ENCODE measurements at places on chromosomes 3 and 15.

DNA sequence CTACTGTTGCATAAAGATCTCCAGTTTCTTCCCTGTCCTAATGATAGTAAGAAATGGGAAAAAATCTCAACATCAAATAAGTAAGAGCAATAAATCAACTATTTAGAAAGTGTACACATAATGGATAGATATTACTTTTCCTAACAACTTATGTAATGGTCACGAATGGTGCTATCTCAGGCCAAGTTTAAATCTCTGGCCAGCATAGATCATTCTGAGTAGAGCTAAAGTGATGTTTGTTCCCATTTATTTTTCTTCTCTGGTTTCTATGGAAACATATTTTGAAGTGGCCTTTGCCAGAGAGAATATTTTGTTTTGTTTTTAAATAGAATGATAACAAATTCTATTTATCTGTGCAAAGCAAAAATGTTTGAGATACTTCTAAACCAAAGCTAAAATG is 249.7 kb upstream of the TTC14 start:
- DNase-seq: no peak

- no peak for DNase-seq
Observed at GRCh38 chr15:58249646-58250312, 111.6 kb downstream of the AQP9 start.

DNA sequence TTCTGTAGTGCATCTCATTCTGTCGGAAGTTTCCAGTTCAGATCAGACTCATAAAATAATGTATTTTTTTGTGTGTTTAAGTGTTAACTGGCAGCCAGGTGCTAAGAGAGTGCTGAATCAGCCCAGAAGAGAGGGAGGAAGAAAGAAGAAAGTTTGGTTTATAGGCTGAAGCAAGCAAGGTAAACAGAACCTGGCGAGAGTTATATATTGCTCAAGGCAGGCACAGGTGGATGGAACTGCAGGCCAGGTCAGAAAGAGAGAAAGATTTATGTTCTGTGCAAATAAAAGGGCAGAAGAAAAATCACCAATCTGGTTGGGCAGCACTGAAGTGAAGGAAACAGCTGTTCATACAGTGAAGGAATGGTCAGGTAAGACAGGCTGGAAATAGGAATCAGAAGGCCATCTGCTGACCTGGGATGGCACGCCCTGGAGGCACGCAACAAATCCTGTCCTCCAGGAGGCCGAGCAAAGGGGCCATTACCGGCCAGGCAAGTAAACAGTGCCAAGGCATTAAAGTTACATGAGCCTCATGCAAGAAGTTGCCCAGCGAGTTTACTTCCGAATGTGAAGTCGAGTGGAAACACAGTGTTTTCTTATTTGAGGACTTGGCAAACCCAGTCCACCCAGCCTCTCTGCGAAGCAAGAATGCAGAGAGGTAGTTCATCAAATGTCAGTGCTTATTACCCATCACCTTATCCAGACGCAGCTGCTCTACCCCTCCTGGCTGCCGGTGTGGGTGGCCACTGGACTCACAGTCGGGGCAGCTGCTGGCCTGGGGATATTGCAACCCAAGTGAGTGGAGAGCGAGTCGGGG is 309.8 kb downstream of the VPS13C start:
- DNase-seq: no peak

DNA sequence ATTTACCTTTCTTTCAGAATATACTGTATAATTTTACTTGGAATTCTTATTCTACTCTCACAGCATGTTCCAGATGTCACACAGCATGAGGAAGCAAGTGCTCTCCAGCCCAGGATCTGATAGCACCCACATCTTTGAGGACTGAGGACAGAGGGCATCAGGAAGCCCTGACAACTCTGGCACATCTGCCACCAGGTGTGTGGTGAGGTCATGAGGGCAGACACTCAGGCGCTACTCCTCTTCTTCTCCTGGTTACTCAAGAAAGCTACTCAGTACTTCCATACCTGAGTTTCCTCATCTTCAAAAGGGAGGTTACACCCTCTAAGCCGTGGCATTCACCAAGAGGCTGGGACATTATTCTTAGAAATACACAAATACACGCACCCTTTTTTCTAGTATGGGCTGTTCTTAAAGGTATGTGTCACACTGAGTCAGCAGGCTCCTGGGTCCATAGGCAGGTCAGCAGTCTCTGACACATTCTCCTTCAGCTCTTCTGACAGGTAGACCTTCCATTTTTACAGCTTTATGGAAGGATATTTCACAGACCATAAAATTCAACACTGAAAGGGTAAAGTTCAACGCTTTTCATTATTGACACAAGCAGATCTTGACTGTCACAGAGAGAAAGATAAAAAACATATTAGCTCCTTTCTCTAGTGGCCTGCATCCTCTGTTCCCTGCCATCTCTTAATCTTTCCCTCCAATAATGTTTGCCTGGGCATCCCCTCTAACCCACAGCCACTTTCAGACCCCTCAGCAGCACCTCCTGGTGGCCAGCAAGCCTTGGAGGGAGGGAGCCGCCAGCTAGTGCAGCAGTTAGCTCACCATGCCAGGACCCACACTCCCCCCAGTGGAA is 103.2 kb upstream of the TJP1 start:
- DNase-seq: peak; percentile 48

- no peak for DNase-seq
Observed at GRCh38 chr15:89495638-89496145, 691 bp downstream of the RHCG start.

DNA sequence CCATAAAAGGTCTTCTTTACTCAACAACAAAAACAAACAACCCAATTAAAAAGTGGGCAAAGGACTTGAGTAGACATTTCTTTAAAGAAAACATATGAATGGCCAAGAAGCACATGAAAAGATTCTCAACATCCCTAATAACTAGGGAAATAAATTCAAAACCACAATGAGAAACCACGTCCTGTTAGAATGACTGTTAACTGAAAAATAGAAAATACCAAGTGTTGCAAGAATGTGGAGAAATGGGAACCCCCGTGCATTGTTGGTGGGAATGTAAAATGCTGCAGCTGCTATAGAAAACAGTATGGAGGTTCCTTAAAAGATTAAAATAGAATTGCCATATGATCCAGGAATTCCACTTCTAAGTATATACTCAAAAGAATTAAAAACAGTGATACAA is 34.8 kb downstream of the NMNAT3 start:
- DNase-seq: no peak

- DNase-seq: no peak
Observed at GRCh38 chr3:47399531-47400270, 18.9 kb downstream of the PTPN23 start.

DNA sequence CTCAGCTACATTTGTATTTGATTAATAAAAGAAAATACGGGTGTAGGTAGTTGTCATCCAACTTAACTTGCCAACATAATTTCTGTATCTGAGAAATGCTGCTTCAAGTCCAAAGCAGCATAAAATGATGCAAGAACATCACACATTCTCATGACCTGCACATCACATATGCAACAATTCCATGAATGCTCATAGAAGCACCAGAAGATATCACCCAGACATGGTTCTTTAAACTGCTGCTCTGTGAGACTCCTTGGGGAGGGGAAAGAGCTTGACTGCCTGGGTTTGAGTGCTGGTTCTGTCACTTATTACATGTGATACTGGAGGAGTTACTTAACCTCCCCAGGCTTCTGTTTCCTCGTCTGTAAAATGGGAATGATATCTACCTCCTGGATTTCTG is 39.4 kb downstream of the CHST14 start:
- DNase-seq: no peak

DNA sequence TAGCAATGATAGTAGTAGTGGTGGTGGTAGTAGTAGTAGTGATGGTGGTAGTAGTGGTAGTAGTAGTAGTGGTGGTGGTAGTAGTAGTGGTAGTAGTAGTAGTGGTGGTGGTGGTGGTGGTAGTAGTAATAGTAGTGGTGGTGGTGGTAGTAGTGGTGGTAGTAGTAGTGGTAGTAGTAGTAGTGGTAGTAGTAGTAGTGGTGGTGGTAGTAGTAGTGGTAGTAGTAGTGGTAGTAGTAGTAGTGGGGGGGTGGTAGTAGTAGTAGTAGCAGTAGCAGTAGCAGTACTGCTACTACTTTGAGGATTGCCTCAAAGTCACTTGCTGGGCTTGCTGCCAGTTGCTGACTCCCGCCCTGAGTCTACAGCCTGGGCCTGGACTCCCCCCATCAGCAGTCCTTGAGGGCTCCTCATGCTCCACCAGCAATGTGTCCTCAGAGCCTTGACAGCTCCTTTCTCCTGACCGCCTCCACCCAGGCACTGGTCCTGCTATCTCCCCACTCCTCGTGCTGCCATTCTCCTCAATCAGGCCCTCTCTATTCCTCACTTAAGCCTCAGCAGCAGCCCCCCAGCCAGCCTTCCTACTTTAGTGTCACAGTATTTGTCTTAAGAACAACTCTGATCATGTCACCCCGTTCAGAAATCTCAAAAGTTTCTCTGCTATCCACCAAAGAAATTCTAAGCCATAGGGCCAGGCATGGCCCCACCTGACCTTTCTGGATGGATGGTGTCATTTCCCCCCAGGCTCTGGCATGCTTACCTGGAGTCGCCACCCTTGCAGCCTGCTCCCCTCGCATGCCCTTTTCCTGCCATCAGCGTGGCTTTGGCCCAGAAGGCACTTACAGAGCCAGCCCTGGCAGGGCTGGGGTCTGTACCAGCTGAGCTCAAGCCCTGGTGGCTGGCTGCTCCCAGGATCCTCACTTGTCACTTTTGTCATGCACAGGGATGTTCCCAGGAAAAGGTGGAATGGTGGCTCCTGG is 45.6 kb downstream of the DLEC1 start:
- DNase-seq: peak; percentile 42

DNA sequence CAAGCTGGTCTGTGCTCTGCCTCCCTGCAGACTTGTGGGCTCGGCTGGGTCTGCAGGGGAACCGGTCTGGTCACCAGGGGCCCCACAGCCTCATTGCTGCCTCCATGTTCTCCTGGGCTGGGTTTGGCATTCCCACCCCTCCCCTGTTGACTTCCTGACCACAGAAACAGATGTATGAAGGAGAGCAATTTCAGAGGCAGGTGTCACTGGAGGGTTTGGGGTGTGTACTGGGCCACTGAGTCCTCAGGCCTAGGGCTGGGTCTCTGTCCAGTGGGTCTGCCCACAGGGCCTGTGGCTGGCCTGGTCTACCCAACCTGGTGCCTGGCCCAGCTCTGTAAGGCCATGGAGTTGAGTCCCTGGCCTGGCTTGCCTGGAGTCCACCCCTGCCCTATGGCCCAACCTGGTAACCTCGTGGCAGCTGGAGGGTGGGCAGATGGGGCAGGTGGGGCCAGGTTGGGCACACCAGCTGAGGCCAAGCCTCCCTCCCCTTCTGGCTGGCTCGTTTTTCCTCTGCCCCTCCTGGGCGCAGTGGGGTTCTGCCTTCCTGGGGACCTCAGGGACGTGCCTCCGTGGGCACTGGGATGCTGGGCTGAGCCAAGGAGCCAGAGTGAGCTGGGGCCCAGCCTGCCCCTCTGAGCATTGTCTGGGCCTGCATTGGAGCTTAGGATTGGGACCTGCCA is 20.8 kb downstream of the PLXNA1 start:
- peak; percentile 36 for DNase-seq

- no peak for DNase-seq
Observed at GRCh38 chr3:136938334-136938733, 19.4 kb upstream of the IL20RB start.

DNA sequence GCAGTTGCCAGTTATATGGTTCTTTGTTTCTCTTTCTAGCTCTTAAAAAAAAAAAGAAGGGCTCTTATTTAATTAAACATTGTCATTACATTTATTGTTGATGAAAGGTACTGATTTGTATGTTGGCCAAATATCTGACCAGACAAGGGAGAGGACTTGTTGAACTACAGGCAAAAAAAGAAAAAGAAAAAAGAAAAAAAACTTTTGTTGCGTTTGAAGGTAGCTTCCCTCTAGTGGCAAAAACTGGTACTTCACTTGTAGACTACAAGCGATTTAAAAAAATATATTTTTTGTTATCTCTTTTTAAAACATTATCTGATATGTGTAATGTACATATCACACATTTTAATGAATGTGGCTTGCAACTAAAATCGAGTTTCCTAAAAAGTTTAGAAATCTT is 280.6 kb downstream of the ROBO2 start:
- DNase-seq: no peak

DNA sequence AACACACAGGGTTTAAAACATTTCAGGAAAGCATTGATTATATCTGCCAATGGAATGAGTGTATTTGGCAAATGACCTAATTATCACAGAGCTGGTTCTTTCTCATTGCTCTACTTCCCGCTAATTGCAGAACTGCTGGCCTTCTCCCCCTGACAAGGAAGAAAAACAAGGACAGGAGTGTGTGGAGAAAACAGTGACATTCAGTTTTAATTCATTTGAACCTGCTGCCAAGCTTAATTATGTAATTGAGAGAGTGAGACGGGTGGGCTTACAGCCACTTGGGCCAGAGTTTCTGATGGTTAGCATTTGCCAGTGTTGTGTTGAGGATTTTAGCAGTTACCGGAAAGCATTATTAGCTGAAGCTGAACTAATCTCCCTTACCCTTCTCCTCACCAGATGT is 301.4 kb downstream of the RBMS3 start:
- DNase-seq: no peak

- no peak for DNase-seq
Observed at GRCh38 chr15:101138913-101139880, 112.7 kb downstream of the CHSY1 start.

- DNase-seq: no peak
Observed at GRCh38 chr3:79047581-79047980, 720.2 kb downstream of the ROBO1 start.

DNA sequence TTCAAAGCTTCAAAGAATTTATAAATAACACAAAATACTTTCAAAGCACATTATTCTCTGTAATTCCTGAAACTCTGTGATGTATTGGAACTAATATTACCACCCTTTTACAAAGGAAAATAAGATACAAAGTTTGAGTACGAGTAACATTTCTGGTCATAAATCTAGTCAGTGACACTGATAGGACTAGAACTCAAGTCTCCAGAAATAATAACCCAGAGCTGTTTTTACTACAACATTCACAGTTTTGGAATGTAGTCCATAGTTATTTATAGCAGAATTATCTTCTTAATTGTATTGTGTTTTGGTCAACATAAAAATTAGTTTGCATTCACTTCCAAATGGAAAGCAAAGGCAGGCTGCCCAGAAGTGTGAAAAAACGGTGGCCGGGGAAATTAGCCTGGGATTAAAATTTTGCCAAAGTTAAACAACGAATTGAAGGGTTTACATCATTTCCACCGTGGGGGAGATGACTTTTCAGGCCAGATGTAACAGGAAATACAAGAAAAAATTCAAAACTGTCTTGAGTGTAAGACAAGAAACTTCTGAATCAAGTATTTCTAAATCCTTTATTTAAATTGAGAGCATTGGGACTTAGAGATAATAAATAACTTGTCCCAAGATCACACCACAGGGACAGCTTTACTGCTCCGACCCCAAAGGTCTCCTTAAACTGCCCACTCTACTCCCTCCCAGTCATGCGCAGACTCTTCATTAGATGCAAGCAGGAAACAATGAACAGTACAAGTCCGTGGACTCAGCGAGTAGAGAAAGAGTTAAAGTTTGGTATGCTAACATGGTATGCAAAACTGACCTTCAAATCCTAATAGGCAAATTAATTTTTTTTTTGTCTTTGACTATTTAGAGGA is 74.3 kb upstream of the VGLL4 start:
- DNase-seq: peak; percentile 33

GRCh38 chr15:84793431-84794161 is 23.6 kb upstream of the ALPK3 start:
- no peak for DNase-seq

GRCh38 chr3:186361762-186362536 is at the start of gene DGKG:
TSS of gene DGKG (minus strand) at chr3:186362234. CDS start at chr3:186320459, 41,775 bp downstream.
- DNase-seq: no peak
